ENCODE measurements at places on chromosomes 13 and 19.
A peak's percentile ranks its signal among the peaks of the same experiment; 100 is the strongest.

DNA sequence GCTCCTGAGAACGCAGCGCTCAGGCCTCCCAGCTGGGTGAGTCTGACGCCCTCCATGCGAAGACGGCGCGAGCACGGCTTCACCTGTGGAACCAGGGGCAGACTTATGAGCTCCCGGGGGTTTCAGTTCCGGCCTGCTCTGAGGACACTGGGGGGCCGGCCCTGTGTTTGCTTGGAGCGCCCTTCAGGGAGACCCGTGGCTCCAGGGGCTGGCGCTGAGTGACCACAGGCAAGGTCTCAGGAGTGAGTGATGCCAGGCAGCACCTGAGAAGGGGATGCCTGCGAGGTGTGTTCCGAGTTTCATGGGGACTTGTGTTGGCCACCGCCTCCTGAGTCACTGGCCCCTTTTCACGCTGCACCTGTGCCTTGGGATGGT, 4.5 kb downstream of the MCF2L start:
- no peak for DNase-seq

DNA sequence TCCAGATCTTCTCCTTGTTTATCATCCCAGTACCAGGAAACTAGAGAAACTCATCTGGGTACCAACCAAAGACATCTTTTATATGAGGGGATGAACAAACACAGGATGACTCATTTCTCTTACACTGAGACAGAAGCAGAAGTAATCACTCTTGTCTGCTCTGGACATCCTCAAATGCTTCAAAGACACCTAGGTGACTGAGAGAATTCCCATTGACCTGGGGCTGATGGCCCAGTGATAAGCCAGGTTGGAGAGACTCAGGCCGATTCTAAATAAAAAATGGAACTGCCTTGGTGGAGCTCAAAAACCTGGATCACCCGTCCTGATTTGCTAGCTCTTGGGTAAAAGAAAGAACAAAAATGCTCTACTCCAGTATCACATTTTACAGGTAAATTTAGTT, 182.2 kb downstream of the ZNF486 start:
- DNase-seq: no peak

DNA sequence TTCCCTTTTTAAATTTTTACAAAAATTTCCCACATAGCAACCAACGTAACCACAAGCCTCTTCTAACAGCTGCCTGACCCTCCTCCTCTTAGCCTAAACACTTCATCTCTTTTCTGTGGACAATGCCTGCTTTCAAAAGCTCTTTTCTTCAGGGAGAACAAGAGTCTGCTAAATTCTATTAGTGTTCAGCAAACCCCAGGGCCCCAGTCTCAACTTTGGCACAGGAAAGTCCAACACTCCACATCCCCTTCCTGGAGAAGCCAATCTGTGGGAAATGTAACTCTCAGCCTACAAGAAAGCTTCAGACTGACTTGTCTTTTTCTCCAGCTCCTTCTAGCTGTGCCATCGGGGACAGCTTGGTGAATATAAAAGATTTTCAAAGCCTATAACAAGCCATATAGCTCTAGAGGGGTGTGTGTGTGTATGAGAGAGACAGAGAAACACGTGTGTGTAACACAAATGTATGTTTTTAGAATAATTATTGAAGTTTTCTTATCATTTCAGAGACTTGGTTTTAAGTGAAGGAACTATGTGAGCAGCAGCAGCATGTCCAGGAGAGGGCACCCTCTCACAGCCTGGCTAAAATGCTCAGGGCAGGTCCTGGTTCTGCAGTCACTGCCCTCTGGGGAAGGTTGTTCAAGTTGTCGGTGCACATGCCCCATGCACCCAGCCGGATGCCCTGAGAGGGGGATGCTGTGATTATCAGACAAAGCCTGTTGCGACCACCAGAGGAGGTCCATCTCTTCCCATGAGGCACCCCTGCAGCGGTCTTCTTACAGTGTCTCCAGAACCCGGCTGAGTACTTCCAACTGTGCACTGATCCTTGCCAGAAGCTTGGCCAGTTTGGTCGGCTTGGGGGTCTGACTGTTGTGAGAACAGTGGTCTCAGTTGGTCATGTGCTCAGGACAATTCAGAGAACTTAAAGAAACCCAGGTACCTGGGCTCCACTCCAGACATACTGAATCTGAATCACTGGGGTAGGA, 34.4 kb downstream of the CCDC70 start:
- DNase-seq: peak; percentile 58

DNA sequence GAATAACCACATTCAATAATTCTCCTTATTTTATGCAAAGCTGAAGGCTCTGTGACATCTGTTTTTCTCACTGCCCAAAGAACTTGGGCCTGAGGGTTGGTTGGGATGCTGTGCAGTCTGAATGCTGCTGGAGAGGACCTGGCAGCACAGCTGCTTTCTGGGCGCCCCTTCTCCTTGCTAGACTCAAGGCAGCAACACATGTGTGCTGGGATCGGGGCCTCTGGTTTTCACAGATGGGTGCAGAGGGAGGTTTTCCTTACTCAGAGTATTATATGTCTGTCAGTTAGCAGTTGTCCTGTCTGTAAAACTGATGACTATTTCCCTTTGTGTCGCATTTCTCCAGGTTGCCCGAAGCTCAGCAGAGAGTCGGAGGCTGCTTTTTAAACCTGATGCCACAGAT, 53.2 kb upstream of the TEX29 start:
- no peak for DNase-seq

DNA sequence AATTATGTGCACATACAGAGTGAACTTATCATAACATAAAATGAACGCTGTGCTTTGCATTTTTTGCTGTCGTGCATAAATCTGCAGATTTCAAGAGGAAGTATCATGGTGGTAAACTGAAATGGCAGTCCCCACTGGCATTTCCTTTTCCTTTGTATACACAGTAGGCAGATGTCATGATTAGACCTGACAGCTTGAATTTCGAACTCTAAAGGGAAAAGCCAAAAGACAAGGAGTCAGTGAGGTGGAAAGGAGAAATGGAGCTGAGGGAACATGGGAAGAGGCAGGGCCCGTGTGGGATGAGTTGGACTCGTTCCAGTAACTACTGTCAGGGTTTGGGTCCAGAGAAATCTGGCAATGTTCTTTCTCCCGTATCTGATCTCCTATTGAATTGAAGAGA, 454.1 kb upstream of the SGCG start:
- no peak for DNase-seq

- no peak for DNase-seq
Observed at GRCh38 chr13:111893071-111893606, 173.8 kb upstream of the SOX1 start.

- DNase-seq: peak; percentile 78
Observed at GRCh38 chr13:27607125-27607524, 13.2 kb downstream of the LNX2 start.

- peak; percentile 74 for DNase-seq
Observed at GRCh38 chr13:38849315-38849714, 141.3 kb downstream of the STOML3 start.

- no peak for DNase-seq
Observed at GRCh38 chr13:53121131-53121773, 92.6 kb downstream of the OLFM4 start.

DNA sequence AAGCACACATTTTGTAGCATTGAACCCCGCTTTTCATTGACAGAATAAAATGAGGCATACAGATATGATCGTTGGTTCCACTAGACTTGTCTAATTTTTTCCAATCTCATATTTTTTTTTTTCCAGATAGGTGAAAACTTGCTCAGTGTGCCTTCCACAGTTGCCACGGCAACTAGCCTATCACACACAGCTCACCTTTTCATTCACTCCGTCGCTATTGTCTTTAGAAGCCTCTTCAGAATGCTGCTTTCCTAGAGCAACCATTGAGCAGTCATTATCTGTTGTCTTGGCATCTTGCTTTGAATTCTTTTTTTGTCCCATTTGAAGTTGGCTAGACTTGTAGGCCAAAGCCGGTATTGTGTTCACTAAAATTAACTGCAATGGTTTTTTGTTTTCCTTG, 37.7 kb upstream of the ESD start:
- no peak for DNase-seq

DNA sequence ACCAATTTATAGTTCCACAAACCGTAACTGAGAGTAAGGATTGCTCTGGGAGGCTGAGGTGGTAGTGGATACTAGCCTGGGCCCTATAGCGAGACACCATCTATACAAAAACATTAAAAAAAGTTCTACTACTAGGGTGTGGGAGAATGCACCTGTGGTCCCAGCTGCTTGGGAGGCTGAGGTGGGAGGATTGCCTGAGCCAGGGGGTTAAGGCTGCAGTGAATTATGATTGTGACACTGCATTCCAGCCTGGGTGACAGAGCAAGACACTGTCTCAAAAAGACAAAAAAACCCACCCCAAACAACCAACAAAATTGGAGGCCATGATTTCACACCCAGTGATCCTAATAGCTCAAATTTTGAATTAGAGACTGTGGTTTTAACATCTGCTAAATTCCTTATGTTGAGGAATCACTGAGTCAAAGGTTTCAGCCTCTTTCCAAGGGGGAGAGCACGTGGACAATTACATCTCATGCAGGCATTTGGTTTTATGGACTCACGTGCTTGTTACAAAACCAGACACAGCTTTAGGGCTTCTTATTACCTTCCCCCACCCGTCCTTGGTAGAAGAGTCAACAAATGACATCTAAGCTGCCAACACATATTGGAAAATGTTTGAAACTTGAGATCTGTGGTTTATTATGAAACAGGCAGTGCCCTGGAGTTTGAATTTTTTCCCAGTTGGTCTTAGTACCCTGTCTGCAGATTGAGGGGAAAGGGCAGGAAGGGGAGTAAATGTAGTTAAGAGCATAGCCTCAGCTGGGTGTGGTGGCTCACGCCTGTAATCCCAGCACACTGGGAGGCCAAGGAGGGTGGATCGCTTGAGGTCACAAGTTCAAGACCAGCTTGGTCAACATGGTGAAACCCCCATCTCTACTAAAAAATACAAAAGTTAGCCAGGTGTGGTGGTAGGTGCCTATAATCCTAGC, 18.5 kb downstream of the CYP2A6 start:
- DNase-seq: peak; percentile 88

- peak; percentile 26 for DNase-seq
Observed at GRCh38 chr13:23985060-23985459, 87.8 kb upstream of the C1QTNF9B start.

- no peak for DNase-seq
Observed at GRCh38 chr13:84655677-84656076, 773.4 kb upstream of the SLITRK1 start.

GRCh38 chr13:113112893-113113845, 7.6 kb downstream of the F7 start:
- no peak for DNase-seq

DNA sequence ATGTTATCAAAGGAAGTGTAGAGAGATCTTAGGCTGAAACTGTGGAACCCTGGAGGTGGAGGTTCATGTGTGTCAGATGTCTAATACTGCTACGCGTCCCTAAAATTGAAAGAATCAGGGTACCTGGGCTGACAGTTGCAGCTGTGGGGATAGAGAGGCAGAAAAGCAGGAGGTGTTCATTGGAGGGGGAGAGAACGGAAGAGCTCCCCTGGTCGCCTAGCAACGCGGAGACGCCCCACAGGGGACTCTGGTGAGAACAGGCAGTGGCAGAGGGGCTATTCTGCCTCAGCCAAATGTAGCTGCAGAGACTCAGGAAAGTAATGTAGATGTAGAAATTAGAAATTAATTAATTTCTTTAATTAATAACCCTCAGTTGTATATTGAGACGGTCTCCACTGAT, 10.1 kb upstream of the ZNF835 start:
- DNase-seq: no peak

- no peak for DNase-seq
Observed at GRCh38 chr19:49682274-49682673, 5.2 kb downstream of the PRMT1 start.

- peak; percentile 54 for DNase-seq
Observed at GRCh38 chr13:32720026-32720425, 133.8 kb downstream of the PDS5B start.

GRCh38 chr13:33453936-33454335, 168.4 kb upstream of the STARD13 start:
- peak; percentile 25 for DNase-seq

DNA sequence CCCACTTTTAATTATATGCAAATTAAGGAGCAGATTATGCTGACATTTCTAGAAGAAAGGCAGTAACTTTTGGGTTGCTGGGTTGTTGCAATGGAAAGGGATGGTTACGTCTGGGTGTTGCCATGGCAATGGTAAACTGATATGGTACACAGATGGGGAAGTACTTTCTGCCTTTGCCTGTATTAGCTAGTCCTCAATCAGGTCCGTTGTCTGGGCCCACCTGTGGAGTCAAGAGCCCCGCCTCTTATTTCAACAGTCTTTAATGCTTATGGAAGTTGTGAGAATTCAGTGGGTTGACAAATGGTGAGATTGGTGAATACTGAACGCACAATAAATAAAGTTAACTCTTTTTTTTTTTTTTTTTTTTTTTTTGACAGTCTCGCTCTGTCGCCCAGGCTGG, 30.6 kb upstream of the DPP9 start:
- DNase-seq: no peak

GRCh38 chr19:40718774-40719391, 2.0 kb downstream of the ITPKC start:
- DNase-seq: peak; percentile 93

DNA sequence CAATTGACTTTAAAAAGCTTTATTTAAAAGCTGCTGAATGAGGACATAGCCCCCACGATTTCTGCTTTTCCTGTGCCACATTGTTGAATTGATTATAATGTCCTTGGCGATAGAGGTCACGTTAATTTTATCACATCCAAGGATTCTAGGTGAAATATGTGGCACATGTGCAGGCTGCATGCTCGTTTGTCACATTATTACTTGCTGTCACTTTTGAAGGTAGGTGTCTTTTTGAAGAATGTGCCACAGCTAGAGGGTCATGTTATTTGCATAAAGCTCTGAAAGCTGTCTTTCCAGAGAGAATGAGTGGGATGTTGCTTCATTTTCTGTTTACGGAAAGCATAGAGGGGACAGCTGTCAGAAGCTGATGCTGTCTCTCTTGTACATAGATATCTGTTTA, 927.6 kb upstream of the ATXN8OS start:
- no peak for DNase-seq

- DNase-seq: no peak
Observed at GRCh38 chr13:109719962-109720646, 66.3 kb downstream of the IRS2 start.

DNA sequence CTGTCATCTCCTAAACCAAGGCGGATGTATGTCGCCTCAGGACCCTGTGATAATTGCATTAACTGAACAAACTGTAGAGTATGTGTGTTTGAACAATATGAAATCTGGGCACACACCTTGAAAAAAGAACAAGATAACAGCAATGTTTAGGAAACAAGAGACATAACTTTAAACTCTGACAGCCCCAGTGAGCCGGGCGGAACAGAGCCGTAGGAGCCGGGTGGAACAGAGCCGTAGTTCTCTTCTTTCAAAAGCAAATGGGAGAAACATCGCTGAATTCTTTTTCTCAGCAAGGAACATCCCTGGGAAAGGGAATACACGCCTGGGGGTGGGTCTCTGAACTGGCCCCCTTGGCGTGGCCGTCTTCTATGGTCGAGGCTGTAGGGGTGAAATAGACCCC, 31.8 kb upstream of the ZNF675 start:
- DNase-seq: no peak

DNA sequence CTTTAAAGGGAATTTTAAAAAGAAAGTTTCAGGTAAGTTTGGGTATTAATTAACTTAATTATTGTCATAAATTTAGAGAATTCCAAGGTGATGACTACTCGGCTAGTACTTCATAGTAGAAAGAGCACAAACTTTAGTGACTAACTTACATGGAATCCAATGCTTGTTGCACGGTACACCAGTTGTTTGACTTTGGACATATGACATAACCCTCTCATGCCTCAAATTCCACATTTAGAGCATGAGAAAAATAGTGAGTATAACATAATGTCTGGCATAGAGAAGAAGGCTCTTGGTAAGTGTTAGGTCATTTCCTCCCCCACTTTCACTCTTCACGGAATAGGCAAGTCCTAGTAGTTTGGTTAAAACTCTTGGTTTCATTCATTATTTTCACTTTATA, 1249.4 kb upstream of the SLC10A2 start:
- peak; percentile 88 for DNase-seq

- peak; percentile 66 for DNase-seq
Observed at GRCh38 chr13:35994131-35994966, 136.8 kb downstream of the DCLK1 start.
